ENCODE measurements at places on chromosomes 7 and 10.

- DNase-seq = no peak
Observed at GRCh38 chr7:26189697-26190096, 10.8 kb downstream of the HNRNPA2B1 start.

DNA sequence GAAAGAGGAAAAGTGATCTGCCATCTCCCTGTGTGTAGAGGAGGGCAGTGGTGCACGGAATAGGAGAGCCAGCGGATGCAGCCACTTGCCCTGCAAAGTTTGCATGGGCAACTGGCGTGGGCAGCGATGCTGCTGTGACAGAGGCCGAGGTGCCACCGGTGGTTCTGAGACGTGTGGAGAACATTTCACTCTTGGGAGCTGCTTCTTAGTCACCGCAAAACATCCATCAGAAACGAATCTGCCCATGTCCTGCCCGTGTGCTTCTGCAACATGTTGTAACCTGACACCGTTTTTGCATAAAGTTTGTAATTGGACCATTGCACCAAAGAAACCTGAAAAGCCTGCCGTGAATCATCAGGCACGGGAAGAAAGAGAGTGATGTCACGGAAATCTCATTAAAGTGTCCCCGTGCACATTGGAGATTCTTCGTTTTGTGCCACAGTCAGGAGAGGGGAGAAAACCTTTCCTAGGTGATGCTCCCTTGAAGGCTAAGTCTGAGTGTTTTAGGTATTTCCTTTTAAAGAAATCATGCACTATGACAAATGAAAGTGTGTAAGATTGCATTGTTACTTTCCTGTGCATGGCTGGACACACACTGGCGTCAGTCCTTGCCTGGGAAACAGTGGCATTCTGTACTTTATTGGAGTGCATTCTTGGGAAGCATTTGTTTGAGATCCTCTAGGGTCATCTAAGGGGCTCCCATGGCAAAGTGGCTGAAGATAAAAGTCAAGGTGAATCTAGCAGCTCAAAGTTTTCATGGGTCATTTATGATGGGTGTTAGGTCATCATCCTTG lies 302.6 kb downstream of the KLF6 start:
- no peak for DNase-seq

DNA sequence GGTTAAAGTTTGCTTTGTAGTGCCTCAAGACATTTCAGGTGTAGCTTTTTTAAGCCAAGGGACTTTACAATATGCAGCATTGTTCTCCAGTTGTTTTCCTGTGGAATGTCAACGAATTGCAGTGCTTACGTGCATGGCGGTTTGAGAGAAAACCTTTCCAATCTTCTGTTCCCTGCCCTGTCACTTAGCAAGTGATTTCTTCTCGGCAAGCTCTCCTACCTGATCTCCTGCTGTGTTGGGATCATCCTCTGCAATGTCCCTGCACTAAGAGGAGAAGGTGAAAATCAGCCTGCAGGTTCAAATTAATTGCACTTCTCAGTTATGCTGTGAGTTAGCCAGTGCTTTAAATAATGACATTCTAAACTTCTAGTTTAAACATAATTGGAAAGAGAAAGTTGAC lies 197.6 kb upstream of the FZD1 start:
- no peak for DNase-seq

DNA sequence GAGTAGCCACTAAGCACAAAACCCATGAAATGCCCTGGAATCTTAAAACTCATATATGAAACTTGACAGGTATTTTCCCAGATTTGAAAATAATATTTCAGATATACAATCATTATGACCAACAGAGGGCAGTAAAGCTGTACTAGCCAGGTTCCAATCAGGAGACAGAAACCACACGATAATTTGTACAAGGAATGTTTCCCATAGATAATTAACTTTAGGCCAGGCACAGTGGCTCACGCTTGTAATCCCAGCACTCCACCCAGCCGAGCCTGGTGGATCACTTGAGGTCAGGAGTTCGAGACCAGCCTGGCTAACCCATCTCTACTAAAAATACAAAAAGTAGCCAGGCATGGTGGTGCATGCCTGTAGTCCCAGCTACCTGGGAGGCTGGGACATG lies 31.0 kb upstream of the NUB1 start:
- no peak for DNase-seq

- DNase-seq = no peak
Observed at GRCh38 chr10:119133949-119134348, 30.0 kb downstream of the DENND10 start.

GRCh38 chr7:36456548-36456947 lies 66.9 kb downstream of the ANLN start:
- DNase-seq = no peak
